Spleen (tissue), 13 donors: ENCODE measurements at places on chromosomes 6 and 20. TPM values are rescaled to one million over a fixed set of nuclear protein-coding genes. Genes with fewer than 3 reads are reported as not detected.

GRCh38 chr20:13856354-13856753, 71.5 kb downstream of the NDUFAF5 start:
- no peak for DNase-seq

DNA sequence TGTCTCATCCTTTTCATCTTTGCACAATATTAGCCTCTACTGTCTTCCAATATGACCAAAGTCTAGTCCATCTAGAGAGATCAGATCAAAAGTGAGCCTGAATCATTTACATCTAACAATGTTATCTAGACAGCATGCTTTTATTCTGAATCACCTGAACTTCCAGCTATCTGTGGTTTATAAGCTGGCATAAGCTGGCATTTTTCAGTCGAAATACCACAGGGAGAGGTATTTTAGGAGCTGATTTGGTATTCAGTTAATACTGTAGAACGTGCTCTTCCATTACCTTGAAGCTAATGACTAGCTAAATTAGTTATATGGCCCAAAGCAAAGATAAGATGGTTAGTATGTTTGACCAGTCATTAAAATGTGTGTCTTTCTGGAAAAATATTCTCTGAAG, 188.3 kb upstream of the AGPAT4 start:
- DNase-seq, result no peak

DNA sequence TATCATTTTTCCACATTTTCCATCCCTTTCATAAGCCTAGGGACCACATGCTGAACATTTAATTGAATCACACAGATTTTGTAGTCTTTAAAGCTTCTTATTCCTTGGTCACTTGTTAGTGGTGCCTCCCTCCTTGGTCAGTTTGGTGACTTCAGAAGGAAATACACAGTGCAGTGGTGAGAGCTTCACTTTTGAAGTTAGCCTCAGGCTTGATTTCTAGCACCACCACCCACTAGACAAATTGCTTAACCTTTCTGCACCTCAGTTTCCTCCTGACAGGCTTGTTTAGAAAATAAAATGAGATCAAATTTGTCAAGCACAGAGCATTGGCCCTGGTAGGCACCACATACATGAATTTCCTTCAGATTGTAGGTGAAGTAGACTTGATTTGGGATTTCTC, 91.7 kb downstream of the FOXO3 start:
- no peak for DNase-seq

DNA sequence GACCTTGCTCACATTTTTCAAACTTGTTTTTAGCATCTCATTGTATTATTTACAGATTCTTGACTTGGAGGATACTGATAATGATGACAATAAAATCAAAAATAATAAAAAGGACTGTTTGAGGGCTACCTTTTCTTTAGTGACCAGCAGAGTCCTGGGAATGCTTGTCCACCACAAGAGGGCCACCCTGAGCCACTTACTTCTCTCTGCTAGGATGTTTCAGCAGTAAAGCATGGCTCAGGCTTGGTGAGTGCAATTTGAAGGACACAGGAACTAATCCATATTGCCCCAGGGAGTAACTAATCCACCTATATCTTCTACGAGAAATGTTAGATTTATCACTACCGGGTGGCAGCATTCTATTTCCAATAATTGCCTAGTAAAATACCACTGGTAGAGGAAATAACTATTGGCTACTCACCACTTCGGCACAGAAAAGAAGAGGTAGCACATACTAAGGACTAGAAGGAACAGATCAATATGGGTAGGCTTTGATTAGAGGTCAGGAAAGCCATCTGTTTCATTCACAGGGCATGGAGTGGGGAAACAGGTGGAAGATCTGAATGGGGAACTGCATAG, 5.8 kb upstream of the KIAA0408 start:
- DNase-seq, result no peak

DNA sequence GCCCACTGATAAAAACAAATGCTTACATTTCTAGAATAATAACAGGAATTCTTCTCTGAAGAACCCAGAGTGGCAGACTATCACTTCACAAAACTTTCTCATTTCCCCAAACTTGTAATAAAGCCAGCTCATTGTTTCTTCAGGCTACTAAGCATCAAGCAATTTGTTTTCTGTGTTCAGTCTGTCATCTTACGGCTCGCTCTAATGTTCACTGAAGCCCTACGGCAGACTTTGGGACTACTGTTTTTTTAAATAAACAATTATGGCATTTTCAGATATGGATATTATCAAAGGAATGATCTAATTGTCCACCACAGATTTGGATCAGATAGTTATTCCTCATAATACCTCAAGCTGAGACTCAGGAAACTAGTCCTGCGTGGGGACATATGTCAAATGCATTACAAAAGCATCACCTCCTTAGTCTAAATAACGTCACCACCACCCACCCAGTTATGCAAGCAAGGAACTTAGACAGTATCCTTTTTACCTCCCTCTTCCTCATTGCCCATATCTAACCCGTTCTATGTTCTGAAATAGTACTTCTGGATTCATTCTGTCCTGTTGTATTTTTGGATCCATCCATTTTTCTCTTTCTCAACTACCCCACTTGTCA, 415.1 kb downstream of the PLCB1 start:
- DNase-seq, result no peak

GRCh38 chr20:2301164-2301622, 5.4 kb downstream of the TGM3 start:
- peak; percentile 88 for DNase-seq

DNA sequence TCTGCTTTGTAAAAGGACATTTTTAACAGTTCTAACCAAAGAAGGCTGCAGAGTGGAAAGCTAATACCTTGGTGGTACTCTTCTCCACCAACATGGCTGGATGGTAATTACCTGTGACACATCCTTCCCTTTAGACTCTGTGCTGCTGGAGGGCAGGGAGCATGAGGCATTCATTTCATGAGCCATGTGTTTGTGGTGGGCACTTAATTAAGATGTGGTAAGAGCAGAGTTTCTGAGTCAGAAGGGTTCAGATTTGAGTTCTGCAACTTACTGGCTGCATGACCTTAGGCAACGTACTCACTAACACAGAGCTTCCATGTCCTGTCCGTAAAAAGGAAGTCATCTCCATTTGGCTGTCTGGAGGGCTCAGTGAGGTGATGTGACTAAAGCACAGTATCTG, 9.1 kb upstream of the ZNF133 start:
- no peak for DNase-seq

DNA sequence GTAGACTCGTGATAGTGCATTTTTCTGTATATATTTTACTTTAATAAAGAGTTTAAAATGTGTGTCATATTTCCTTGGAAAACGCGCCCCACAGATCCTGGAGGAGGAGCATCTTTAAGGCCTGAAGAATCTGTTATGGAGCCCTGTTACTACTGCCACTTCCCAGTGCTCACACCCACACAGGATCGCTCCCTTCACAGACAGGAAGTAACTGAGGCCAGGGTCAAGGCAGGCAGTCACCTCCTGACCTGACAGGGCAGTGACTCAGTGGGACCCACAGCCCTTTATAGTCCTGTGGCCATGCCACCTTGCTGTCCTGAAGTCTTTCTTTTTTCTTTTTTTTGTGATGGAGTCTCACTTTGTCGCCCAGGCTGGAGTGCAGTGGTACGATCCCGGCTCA, 9.0 kb downstream of the RRBP1 start:
- no peak for DNase-seq

GRCh38 chr20:37282556-37282955, 6.9 kb upstream of the MANBAL start:
- DNase-seq, result no peak

GRCh38 chr6:167691533-167692312, 135.0 kb upstream of the AFDN start:
- no peak for DNase-seq

DNA sequence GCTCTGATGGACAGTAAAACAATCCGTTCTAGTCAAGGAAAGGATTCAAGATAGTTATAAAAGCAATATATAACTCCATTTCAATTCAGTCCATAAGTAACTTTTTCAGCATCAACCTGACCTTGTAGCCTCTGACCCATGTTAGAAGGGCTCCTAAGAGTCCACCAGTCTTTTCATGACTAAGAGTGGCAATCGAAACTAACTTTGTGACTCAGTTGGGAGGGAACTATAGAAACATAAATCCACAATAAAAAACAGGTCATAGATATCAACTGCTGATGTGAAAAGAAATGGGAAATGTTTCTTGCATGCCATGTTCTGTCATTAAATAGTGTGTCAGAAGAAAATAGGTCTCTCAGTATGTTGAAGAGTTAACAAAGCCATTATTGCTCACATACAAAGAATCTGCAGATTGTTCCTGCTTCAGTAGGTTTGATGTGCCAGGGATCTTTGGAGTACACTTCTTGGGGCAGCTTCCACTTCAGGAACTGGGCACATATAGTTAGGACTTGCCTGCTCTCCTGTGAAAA, 16.2 kb upstream of the RBL1 start:
- no peak for DNase-seq

DNA sequence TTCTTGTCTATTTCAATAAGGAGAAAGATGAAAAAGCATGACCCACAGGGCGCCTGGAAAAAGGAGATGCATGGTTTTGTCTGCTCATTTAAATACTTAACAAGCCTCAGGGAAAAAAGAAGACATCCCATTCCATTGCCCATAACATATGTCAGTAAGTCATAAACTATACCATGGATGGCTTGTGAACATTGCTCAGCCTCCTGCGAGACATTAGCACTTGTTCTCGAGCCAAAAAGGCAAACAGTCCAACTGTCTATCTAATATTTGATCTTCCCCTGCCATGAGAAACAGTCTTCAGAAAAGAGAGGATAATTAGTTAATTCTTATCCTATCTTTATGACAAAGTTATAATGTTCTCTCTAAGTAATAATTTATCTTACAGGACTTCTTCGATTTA, 527.4 kb downstream of the HACE1 start:
- no peak for DNase-seq

GRCh38 chr20:22475662-22476061, 108.7 kb downstream of the FOXA2 start:
- no peak for DNase-seq

GRCh38 chr6:255041-255750, 37.1 kb upstream of the DUSP22 start:
- no peak for DNase-seq

DNA sequence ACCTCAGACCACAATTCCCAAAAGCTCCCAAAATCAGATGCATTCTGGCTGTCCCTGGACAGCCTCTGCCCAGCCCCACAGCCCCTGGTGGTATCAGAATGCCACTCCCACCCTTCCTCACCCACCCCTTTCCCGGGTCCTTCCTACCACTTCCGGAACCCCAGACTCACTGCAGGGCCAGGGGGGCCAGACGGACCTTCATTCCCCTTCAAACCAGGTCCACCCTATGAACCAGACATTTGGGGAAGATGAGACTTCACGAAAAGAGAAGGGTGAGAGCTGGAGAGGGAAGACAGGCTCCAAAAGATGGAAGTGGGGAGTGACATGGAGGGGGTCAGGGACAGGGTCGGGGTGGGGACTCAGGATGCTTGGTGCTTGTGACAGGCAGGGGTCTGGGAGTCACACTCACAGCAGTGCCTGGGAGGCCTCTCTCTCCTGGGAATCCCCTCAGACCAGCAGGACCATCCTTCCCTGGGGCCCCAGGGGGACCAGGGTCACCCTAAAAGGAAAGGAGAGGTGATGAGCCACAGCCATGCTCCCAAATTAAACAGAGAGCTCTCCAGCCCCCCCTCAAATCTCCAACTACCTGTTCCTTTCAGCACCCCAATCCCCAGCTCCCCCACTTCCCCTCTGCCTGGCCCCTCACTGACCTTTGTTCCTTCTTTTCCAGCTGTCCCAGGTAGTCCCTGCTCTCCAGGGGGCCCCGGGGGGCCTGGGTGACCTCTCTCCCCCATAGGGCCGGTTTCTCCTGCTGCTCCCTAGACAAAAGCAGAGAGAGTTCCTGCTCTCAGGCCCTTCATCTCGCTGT, 20.2 kb downstream of the COL11A2 start:
- DNase-seq, result peak; percentile 36

GRCh38 chr6:148955441-148955840, 208.6 kb downstream of the UST start:
- no peak for DNase-seq

- DNase-seq, result no peak
These were observed 82.0 kb downstream of the PPP1R14C start for GRCh38 chr6:150224820-150225219.

DNA sequence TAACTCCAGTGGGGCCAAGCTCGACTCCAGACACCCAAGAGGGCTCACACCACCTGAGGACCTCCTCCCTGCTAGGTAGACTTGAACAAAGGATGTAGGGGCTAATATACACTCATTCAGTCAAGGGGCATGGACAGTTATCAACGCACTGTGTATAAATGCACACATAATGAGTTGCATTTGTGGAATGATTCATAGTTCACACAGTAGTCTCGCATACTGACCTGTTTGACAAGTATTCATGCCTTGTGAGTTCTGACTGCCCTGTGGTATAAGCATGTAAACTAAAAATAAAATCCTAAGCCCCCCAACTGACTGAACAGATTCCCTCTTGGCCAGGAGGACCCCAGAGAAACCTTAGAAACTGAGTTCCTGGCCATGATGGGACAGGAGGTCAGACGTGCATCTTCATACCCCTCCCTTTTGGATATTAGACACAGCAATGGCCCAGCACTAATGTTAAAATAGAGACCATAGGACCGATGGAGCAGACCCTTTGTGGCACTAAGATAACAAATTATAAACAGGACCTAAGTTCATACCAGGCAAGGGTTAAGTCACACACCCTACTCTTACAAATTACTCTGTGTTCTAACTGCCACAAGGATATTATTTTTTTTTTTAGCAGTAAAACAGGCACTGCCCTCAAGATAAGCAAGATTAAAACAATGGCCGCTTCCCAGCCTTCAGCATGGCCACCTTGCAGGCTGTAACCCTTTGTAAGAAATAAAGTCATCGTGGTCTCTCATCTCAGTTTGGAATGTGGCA, 124.4 kb downstream of the TTLL2 start:
- DNase-seq, result no peak

DNA sequence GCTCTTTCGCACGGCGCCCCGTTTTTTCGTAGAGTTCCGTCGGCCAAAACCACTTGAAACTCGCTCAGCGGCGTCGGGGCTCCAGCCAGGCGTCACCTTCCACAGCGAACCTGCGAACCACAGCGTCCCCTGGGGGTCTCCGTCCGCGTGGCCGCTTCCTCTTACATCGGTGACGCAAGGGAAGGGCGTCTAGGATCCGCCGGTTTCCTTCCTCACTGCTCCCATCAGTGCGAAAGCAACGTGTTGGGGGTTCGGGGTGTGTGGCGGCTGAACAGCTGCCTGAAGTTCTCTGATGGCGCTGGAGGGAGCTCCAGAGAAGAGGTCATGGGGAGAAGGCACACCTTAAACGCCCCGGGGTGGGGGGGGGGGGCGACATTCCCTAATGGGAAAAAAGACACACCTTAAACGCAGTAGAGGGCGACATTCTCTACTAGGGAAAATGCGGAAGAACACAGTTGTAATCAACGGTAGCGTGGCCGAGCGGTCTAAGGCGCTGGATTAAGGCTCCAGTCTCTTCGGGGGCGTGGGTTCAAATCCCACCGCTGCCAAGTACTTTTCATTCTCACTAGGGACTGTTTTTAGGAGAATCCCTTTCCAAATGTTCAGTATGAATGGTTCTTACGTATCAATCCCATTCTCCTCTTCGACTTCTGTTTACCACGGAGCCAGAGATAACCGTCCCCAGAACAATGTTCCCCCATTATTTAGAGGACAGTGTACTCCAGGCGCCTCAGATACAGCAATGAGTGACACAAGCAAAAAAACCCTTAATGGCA, 16.4 kb downstream of the ZNF311 start:
- DNase-seq, result peak; percentile 87

The TAGAP gene
- polyA plus RNA-seq, result 13.6 TPM

The TCP11 gene
- not detected for polyA plus RNA-seq

The ZNF292 gene
- polyA plus RNA-seq, result 5.2 TPM

The POM121L2 gene
- not detected for polyA plus RNA-seq

The GRM1 gene
- polyA plus RNA-seq, result 0.02 TPM

The UNC93A gene
- polyA plus RNA-seq, result not detected

The TFAP2A gene
- 0.04 TPM for polyA plus RNA-seq
